ENCODE measurements at places on chromosomes 7 and 10.
A peak's percentile ranks its signal among the peaks of the same experiment; 100 is the strongest.

- no peak for DNase-seq
Measured at GRCh38 chr10:62578301-62578700, 204.1 kb downstream of the ZNF365 start.

DNA sequence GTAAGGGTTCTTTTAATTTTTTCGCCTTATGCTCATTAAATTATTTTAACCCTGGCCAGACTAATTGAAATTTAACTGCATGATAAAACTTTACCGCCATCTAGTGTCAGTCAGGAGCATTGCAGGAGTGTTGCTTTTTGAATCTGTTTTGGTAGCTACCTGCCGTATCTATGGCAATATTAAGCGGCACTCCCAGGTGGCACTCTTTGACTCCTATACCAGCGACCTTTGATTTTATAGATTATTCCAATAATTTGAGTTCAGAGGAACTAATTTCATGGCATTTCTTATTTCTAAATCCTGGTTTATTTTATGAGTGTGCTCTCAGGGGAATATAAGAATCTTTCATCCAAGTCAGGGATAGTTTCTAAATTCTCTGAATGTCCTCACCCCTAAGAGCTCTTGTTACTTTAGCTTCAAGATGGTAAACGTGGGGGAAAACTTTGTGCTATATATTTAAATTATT lies 198.9 kb downstream of the REEP3 start:
- peak; percentile 64 for DNase-seq

GRCh38 chr7:51034521-51035264 lies 252.0 kb upstream of the GRB10 start:
- peak; percentile 46 for DNase-seq

GRCh38 chr10:71389768-71390460 lies 6.8 kb upstream of the CDH23 start:
- no peak for DNase-seq

- DNase-seq, result no peak
Measured at GRCh38 chr10:82924711-82925110, 1049.7 kb downstream of the NRG3 start.

GRCh38 chr10:79483299-79483698 lies 29.0 kb upstream of the EIF5AL1 start:
- DNase-seq, result no peak

DNA sequence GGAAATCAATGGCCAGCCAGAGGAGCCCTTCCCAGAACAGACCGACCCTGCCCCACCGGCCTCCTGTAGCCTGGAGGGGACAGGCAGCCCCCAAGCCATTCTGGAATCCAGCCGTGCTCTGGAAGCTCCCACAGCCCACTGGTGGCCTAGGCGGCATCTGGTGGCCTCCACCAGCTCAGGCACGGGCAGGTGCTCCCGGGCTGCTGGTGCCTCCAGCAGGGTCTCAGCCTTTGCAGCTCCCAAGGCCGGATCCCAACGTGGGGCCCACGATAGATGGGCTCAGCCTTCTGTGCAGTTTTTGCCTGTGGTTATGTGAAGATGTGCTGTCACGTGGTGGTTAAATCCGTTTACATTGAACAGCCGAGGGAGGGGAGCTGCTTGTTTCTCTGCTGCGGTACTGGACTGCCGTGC lies 44.4 kb downstream of the JAKMIP3 start:
- no peak for DNase-seq

DNA sequence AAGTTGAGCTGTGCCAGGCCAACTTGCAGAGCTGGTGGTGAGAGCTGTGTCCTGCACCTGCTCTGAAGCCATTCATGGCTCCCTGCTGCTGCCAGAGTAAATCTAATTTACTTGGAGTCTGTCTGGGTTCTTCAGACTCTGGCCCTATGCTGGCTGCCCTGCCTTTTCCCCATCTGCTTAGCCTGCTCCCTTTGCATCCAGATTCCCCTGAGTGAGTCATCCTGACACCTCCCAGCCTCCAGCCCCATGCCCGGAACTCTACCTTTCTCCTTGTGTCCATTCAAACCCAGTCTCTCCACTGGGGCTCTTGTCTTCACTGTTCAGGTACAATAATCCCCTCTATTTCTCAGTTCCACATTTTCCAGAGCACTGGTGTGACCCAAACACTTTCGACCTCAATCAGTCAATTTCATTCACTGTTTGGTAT lies 434.4 kb upstream of the ZMIZ1 start:
- peak; percentile 13 for DNase-seq

GRCh38 chr10:35636956-35637355 lies 5.1 kb downstream of the FZD8 start:
- no peak for DNase-seq

GRCh38 chr10:104923501-104923900 lies 282.4 kb downstream of the SORCS3 start:
- no peak for DNase-seq

DNA sequence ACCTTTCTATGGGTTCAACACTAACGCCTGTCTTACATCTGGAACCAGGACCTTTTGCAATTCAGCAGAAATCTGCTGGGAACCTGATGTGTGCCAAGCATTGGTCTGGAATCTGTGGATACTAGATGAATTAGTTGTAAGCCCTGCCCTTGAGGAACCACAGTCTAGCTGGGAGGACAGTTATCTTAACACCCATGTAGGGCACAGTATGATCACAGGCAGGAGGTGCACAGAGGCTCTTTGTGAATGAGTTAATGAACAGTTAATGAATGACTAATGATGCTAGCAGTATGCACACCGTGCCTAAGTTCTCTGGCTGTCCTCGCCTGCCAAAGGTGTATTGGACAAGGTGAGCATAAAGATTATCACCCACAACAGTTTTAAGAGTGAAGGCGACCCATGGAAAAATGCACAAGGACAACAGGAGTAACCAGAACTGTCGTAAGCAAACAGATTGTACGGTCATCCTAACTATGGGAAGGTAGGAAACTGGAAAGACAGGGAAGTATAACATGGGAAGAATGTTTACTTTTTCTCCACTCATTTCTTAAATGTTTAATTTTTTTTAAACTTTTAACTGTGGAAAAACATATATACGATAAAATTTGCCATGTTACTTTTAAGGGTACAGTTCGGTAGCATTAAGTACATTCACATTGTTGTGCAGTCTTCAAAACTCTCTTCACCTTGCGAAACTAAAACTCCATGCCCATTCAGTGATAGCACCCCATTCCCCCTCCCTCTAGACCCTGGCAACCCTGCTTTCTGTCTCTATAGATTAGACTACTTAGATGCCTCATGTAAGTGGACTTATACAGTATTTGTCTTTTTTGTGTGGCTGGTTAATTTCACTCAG lies 139.9 kb downstream of the CXCL12 start:
- no peak for DNase-seq

- DNase-seq, result peak; percentile 98
Measured at GRCh38 chr10:72272689-72273409, 875 bp upstream of the DDIT4 start.

DNA sequence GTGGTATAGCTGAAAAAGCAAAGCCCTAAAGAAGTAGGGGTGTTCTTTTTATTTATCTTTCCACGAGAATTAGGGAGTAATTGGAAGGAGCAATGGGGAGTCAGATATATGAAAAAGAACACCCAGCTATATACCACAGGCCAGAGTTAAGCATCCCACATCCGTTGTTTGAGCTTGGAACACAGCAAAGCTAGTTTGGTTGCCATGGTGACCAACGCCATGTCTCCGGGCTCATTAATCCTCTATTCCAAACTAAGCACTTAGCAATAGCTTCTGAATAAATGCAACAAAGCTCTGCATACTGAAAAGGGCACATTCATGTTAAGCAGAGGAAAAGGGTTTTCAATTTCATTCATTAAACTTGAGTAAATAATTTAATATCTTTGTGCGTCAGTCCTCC lies 23.5 kb downstream of the ASB4 start:
- peak; percentile 68 for DNase-seq

GRCh38 chr10:95031656-95032055 lies 37.6 kb downstream of the CYP2C8 start:
- no peak for DNase-seq

- DNase-seq, result peak; percentile 58
Measured at GRCh38 chr7:102009628-102010027, 192.2 kb downstream of the CUX1 start.

GRCh38 chr7:10412422-10413019 lies 561.2 kb upstream of the PHF14 start:
- peak; percentile 46 for DNase-seq

DNA sequence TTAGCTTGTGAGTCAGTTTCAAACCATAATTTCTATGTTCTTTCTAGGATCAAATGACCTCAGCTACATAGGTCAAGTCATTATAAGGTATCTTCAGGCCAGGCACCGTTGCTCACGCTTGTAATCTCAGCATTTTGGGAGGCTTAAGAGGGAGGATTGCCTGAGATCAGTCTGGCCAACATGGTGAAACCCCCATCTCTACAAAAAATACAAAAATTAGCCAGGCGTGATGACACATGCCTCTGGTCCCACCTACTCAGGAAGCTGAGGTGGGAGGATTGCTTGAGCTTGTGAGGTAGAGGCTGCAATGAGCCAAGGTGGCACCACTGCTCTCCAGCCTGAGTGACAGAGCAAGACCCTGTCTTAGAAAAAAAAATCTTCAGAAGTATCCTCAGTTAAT lies 362.3 kb downstream of the GATA3 start:
- DNase-seq, result no peak

- no peak for DNase-seq
Measured at GRCh38 chr7:140004672-140005071, 58.1 kb downstream of the PARP12 start.

GRCh38 chr10:70052462-70053217 lies at the start of gene MACROH2A2:
Gene MACROH2A2 (plus strand): TSS chr10:70052846. CDS start chr10:70075659, 22,813 bp downstream.
- peak; percentile 64 for DNase-seq

- DNase-seq, result no peak
Measured at GRCh38 chr7:115319541-115319940, 397.6 kb downstream of the MDFIC start.

- no peak for DNase-seq
Measured at GRCh38 chr7:159140170-159140910, 4.3 kb downstream of the VIPR2 start.

GRCh38 chr7:55548295-55548731 lies 24.0 kb downstream of the VOPP1 start:
- no peak for DNase-seq

DNA sequence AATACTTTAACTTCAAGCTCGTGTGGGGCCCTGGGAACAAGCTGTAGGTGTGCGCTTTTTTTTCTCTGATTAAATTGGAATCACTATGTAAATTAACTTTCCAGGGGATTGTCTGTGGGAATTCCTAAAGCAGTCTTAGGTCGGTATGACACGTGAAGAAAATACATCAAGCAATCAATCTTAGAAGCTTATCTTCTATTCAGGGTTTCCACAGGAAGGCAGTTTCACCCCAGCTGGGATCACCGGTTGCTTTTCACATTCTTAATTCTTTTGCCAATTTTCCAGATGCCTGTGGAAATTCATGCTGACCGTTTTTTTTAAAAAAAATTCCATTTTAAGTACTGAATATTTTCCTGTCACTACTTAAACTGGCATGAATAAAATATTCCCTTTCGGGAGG lies 41.9 kb downstream of the CAMK1D start:
- no peak for DNase-seq

DNA sequence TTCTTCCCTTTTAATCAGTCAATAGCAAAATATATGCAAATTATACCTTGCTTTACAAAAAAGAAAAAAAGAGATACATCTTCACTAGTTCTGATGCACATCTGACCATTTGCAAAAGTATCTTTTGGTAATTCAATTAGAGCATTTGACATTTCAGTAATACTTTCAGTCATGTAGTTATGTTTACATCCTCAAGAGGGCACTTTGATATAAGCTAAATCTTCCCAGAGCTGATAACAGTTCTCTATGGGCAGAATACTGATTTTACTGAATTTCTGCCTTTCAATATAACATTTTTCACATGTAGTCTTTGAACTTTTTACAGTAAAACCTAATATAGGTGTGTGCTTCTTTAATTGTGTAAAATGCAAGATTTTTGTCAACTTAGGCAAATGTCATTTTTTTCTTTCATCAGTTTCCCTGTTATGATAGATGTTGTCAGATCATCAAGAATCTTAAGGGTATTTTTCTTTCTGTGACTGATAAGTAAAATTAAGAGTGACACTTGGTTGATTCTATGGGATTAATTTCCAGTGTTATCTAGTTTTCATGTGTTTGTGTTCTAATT lies 703.5 kb upstream of the SEMA3D start:
- DNase-seq, result peak; percentile 49

All from fibroblast of pulmonary artery (primary cell).